ENCODE measurements at places on chromosomes 5 and 9.

DNA sequence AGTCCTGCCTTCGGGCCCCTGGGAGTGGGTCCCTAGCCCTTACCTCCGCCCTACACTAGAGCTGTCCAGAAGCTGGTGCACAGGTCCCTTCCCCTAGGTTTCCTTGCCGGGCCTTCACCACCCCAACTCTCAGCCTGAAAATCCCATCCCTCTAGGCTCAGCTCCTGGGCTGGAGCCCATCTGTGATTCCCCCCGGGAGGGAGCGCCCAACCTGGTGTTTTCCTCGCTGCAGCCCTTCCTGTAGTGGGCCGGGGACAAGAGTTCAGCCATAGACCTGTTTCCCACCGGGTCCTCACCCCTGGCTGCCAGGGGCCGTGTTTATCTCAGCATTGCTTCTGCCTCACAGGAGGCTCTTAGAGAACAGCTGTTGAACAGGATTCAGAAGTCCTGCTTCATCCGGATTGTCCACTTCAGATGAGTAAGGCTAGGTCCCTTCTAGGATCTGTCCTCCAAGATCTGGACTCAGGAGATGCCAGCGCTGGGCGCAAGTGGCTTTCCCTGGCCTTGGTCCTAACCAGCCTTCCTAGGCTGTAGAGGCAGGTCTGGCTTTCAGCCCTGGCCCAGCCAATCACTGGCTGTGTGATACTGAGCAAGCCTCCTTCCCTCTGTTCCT lies 965 bp downstream of the GLIPR2 start:
- DNase-seq: no peak

DNA sequence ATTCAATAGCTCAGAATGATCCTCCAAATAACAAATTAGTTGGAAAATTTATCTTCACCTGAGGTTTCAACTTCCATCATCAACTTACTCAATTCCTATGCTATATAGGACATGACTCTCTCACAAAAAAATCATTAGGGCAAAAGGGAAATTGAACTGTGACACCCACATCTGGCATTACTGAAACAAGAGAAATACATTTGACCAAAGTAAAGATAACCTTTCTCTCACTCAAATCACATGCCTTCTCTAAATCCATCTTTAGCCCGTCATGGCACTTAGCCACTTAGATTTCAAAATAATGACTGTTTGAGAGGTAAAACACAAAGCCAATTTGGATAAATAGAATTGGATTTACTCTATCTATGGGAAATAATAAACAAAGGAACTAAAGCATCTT lies 126.4 kb downstream of the ADAMTS6 start:
- DNase-seq: no peak

DNA sequence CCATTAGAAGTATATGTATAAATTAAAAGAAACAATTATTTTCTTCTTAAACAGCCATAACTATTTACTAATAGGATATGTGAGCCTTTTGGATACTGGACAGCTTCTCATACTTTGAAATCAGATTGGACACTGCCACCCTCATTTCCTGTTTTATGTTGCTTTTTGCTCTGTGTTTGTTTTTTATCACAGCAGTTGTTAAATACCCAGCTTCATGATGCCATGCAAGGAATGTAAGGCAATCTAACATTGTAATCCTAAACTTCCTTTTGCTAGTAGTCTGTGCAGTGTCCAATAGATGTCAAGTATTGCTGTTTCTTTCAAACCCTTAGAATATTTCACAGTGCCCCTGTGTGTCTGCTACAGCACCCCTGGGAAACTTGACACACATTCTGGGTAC lies 56.2 kb downstream of the CNTLN start:
- peak; percentile 14 for DNase-seq

- no peak for DNase-seq
Measured at GRCh38 chr5:178418031-178418430, 172.2 kb downstream of the COL23A1 start.

DNA sequence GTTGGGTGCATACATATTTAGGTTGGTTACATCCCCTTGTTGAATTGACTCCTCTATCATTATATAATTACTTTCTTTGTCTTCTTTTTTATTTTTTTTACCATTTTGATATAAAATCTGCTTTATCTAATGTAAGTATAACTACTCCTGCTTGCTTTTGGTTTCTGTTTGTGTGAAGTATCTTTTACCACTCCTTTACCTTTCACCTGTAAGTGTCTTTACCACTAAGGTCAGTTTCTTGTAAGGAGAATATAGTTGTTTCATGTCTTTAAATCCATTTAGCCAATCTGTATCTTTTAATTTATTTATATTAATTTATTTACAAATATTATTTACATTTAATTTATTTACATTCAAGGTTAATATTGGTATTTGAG lies 33.0 kb downstream of the INSL4 start:
- no peak for DNase-seq

GRCh38 chr5:1546556-1546955 lies 22.8 kb upstream of the LPCAT1 start:
- no peak for DNase-seq

GRCh38 chr9:70534471-70534870 lies 120.0 kb upstream of the KLF9 start:
- DNase-seq: peak; percentile 36

- DNase-seq: no peak
Measured at GRCh38 chr9:12775679-12776512, 1.1 kb downstream of the LURAP1L start.

GRCh38 chr5:178387061-178387855 lies 154.7 kb upstream of the PHYKPL start:
- DNase-seq: no peak

All from AG04449 (cell line).